ENCODE measurements at places on chromosomes 12 and 14.

- DNase-seq, result no peak
These were observed 75.9 kb downstream of the TMEM121 start for GRCh38 chr14:105602243-105602750.

GRCh38 chr12:10393291-10393690 lies 3.5 kb upstream of the KLRK1 start:
- DNase-seq, result no peak

DNA sequence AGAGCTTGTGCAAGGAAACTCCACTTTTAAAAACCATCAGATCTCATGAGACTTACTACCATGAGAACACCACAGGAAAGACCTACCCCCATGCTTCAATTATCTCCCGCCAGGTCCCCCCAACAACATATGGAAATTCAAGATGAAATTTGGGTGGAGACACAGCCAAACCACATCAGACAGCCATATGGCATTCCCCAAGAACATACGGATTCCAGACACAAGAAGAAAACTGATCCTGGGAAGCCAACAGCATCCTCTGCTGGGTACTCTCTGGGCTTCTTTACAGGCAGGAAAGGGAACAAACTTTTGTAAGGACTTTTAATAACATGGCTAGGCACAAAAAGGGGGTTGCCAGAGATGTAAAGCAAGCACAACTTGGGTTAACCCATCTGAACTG lies 127.2 kb downstream of the TMEM132C start:
- DNase-seq, result no peak

DNA sequence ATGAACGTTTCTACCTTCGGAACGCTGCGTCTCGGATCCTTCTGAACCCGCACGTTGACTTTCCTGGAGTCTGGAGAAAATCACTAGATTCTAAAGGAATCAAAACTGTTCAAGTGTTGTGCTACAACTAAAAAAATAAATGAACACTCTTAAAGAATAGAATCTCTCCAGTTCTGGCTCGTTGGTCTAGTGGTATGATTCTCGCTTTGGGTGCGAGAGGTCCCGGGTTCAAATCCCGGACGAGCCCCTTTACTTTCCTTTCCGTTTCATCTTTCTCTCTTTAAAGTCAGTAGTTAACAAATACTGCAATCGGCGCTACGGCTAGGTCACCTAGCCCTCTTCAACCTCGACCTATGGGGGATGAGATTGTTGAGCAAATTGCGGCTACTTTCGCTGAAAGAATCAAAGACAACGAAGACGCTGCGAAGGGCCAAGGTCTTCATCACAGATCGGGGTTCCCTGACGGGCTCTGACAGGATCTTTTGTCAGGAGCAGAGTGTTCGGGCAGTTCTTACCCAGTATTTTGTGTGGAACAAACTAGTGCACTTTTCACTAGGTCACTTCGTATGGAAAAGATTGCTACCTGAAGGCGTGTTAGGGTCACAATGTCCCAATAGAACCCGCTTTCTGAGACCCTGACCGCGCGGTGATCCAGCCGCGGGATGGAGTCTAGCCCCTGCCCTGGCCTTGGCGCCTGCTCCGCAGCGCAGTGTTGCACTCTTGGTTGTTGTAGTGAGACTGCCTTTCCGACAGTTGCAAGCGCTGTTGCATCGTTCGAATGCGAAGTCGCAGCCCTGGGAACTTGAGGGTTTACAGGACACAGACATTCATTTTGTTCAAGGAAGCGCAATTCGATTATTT lies 8.4 kb downstream of the OR6S1 start:
- peak; percentile 93 for DNase-seq

DNA sequence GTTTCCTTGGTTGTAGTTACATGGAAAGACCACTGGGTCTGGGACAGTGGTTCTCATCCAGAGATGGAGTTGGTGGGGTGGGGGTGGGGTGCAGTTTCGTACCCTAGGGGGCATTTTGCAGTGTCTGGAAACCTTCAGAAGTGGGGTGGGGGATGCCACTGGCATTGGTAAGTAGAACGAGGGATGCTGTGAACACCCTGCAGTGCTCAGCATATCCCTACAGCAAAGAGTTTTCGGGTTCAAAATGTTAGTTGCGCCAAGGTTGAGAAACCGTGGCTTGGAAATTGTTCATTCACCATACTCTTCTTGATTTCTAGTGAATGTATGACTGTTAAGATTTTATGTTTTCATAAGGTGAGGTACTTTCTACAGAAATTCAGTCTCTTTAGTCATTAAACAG lies 28.7 kb downstream of the TRAF3 start:
- no peak for DNase-seq
